H4 (cell line): ENCODE measurements at places on chromosomes 1 and 21.

- no peak for DNase-seq
Observed at GRCh38 chr1:67441739-67442281, 11.6 kb upstream of the SERBP1 start.

- DNase-seq: no peak
Observed at GRCh38 chr21:21246007-21246406, 247.8 kb downstream of the NCAM2 start.

DNA sequence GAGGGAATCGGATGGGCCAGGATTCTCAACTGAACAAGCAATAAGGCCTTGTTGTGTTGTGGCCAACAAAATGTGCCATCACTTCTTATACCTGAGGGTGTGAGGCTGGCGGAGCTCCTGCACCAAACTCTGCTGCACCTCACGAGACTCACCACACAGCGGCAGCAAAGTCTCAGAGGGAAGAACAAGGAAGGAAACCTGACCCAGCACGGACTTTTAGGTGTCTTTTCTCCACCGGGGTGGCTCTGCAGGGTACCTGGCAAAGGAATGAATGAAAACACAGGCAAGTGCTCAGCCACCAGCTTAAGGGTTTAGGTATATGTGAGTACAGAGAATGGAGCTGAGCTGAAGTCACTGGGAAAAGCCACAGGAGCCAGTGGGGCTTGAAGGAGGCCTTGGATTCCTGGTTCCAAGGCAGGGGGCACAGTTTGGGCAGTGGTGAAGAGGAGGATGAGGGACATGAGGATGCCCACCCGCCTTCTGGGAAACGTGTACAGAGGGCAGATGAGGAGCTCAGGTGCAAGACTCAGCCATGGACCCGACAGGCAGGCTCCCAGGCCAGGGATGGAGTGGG lies 31.1 kb upstream of the HSD3B1 start:
- peak; percentile 68 for DNase-seq

GRCh38 chr1:3125078-3125477 lies 56.1 kb downstream of the PRDM16 start:
- no peak for DNase-seq
